ENCODE measurements at places on chromosomes 5 and 9.

GRCh38 chr5:145689235-145689634, 145.9 kb downstream of the PRELID2 start:
- DNase-seq = no peak

DNA sequence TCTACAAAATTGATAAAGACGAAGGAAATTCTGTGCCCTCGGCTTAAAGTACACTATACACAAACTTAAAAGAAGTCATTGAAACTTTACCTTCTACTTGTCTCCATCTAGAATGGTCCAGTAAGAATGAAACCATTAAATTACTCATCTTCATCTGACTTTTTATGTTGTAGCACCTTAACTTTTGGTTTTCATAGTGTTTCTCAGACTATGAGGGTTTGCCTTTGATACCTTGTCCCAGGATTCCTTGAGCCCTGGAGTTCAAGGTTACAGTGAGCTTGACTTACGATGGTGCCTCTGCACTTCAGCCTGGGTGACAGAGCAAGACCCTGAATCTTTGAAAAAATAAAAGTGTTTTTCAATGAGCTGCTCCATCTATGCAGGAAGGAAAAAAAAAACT, 132.2 kb downstream of the CDC42SE2 start:
- DNase-seq = no peak

DNA sequence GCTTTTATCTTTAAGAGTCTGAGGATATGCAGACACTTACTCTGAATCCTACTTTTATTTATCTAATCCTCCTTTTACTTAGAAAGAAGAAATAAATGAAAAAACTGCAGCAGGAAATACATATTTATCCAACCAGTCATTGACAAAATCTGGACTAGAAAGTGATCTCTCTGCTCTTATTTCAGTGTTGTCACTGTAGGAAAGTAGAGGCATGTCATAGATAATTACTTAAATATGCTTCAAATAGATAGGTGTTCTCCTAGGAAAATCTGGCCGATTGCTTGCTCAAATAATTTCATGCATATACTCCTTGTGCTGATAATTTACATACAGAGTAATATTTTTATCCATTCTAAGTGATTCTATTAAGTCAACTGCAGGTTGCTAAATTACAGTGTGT, 2001.9 kb upstream of the C9orf72 start:
- DNase-seq = no peak

DNA sequence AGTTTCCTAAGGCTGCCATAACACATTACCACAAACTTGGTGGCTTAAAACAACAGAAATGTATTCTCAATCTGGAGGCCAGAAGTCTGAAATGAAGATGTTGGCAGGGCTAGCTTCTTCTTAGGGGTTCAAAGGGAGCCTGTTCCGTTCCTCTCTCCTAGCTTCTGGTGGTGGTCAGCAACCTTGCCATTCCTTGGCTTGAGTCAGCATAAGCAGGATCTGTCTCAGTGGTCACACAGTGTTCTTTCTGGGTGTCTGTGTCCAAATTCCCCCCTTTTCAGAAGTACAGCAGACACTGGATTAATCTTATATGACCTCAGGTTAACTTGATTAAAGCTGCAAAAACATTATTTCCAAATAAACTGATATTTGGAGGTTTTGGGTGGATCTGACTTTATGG, 2.1 kb upstream of the OSMR start:
- DNase-seq = no peak

DNA sequence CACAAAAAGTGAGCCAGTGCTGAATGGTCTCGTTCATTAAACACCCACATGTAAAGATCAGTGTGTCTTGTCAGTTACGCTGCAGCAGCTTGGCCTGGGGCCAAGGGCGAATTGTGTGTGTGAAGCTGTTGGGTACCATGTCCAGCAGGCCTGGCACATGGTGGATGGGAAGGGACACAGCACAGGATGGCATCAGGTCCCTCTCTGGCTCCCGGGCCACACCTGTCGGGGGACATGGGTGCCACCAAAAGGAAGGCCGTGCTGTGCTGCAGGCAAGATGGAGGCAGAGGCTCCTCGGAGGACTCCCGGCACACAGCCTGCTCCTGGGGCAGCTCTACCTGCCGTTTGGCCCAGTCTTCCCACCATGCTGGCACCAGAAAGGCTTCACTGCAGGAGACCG, 32.0 kb downstream of the NKD2 start:
- DNase-seq = no peak
